NCI-H187 treated with DMSO at 0.1 percent for 48 hours (cell line): ENCODE measurements at places on chromosomes 16 and 17.

GRCh38 chr16:13231365-13231764, 330.0 kb downstream of the SHISA9 start:
- no peak for DNase-seq

GRCh38 chr17:66462010-66462409, 159.6 kb downstream of the PRKCA start:
- DNase-seq, result no peak

DNA sequence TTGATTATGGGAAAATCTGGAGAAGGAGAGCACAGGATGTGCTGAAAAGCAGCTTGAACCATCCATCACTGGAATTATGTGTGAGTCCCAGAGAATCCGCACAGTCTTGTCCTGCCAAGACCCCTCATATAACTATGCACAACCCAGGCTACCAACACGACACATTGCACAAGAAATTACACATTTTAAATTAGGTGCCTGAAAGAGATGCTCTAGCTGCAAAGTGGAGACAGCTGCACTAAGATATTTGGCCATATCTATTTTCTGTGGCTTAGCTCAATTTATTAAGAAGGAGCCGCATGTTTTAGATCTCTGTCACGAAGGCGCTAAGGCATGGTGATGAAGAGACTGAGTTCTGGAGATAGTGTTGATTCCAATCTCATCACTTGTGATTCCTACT, 1308.4 kb downstream of the CDH8 start:
- DNase-seq, result no peak

DNA sequence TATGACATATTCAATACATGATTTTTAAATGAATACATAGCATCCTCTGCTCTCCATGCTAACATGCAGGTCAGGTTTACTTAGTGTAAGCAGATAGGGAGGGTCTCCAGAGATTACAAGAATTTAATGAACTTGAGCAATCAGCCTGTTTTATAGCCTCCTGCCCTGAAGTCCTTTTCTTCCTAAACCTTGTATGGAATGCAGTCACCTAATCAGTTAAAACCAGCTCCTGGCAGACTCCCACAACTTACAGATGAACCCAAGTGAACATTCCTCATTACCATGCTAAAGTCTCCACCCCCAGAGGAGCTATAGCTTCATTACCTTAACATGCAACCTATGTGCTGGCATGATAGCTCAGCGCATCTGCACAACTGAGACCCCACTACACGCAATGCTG, 48.5 kb upstream of the RBBP6 start:
- DNase-seq, result no peak

DNA sequence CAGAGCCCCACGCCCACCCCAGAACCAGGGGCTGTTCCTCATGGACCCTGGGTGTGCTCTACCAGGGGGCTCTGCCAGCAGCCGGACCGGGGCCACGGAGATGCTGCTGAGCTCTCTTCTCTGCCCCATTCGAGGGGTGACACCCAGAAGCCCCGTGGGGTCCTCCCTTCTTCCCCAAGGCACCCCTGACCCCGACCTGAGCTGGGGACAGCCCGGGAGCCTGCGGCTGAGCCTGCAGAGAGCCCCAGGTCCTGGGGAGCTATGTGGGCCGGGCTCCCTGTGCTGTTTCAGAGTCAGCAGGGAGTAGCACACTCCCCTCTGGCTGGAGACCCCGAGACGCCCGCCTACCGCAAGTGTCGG, 1.2 kb upstream of the PRR35 start:
- no peak for DNase-seq

- no peak for DNase-seq
Observed at GRCh38 chr16:81973737-81974136, 37.5 kb downstream of the SDR42E1 start.

DNA sequence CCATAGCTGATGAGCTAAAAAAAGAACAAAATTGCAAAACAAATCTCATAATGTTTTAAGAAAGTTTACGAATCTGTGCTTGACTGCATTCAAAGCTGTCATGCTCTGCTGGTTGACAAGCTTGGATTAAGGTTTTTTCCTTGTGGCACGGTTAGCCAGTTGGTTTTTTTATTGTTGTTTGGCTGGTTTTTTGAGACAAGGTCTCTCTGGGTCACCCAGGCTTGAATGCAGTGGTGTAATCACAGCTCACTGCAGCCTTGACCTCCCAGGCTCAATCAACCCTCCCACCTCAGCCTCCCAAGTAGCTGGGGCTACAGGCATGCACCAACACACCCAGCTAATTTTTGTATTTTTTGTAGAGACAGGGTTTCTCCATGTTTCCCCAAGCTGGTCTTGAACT, 45.7 kb downstream of the PHKB start:
- no peak for DNase-seq

DNA sequence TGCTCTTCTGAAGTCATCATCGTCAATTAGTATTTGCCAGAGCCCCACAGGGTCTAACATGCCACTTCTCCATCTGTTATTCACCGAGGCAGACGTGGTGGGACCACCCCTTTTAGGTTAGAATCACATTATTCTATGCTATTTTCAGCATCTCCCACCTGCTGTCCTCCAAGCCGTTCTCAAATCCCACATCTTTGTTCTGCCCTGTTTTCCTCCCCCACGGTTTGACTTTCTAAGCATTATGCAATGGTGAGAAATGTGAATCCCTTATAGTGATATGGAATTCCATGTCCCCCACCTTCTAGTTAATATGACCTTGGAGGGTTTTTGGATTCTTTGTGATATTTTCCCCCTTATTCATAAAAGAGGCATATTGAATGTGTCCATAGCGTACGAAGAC, 634.1 kb upstream of the RBFOX1 start:
- DNase-seq, result no peak

GRCh38 chr16:81770008-81770407, 9.1 kb upstream of the PLCG2 start:
- DNase-seq, result no peak

DNA sequence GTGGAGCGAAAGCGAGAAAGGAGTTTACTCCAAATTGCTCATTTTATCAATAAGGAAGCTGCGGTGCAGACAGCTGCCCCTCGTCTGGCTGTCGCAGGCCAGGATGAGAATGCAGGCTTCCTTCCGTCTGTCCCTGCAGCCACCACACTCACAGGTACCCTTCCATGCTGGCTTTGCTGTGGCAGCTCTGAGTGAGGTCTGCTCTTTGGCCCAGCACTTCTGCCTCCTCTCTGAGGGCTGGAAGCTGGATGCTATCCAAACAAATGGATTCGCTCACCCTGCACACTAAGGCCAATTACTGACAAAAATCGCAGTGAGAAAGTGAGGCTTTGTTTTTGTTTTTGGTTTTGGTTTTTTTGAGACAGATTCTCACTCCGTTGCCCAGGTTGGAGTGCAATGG, 7.0 kb downstream of the ARMC7 start:
- no peak for DNase-seq
